CD4-positive, alpha-beta T cell treated with Interleukin-4 for 1 hour (primary cell): ENCODE measurements at places on chromosomes 12 and 14.

DNA sequence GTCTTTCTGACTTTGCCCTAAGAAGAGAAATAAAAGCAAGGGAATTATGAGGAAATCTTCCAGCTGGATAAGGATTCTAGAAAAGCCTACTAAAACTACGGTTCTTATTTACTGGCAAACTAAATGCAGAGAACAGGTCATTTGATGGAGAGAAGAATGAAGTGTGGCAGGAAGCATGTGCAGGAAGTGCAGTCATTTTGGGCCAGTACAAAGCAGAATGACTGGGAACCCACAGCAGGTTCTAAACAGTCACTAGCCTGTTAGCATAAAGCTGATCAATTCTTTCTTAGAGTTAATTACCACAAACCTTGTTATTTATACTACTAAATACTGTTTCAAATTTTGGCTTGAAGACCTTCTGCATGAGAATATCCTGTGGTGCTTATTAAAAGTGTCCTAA lies 36.7 kb downstream of the CFAP54 start:
- DNase-seq: no peak

DNA sequence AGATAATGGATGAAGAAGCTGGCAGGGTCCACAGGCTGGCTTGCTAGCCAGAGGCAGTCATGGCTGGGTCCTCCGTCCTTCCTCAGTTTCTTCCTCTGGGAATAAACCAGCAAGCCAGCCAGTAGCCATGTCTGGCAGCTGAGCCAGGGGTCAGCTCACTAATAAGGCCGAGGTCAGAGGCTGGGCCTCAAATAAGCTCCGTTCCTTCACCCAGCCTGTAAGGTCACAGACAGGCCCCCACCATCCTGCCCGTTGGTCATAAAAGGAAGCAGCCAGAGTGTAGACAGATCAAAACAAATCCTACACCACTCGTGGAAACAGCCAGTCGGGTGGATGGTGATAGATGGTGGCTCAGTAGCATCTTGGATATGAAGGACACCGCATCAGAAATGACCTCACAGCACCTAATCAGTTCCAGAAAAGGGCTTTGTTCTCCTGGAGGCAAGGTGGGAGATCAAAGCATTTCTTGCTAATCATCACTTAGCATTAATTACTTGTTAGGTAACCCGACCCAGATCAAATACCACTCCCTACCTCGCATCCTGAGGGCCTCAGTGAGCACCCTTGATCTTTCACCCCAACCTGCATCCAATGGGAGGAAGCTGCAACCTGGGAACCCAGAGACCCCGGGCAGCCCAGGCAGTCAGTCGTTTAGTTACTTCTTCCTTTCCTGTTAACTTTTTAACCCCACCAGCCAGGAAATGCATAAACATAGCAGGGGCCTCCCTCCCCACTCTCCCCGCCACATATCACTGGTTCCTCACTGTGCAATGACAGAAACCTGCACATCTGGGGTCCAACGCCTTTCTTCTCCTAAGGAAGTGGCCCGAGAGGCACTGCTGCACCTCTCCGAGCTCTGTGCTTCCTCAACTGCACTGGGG lies 90.2 kb downstream of the KDM2B start:
- DNase-seq: no peak

- DNase-seq: no peak
Measured at GRCh38 chr12:132689227-132689626, 1.8 kb downstream of the PXMP2 start.

DNA sequence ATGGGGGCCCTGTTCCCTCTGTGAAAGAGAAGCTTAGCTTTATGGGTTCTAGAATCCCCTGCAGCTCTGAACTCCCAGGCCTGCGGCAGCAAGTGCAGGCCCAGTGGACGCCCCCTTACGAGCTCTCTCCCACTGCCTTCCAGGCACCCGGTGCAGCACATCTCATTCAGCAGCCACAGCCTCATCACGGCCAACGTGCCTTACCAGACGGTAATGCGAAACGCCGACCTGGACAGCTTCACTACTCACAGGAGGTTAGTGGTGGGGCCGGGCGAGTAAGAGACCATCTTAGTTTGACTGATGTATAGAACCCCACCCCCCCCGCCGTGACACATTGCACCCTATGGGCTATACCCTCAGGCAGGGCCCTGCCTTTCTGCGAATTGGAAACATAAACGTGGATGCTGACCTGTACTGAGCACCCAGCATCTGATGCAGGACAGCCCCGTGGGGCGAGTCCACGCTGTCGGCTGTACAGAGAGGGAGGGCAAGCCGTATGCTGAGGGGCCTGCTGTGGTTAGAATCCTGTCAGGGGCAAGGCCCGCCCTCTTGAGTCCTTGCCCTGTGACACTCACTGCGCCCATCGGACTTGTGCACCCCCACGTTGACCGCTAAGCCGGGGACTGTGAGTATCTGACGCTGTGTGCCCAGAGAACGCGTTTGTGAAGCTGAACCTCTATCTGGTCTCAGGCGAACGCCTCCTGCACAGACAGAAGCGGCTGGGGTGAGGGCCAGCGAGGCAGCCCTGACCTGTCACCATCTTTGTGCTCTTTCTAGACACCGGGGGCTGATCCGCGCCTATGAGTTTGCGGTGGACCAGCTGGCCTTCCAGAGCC lies 71.7 kb downstream of the TESC start:
- DNase-seq: no peak

DNA sequence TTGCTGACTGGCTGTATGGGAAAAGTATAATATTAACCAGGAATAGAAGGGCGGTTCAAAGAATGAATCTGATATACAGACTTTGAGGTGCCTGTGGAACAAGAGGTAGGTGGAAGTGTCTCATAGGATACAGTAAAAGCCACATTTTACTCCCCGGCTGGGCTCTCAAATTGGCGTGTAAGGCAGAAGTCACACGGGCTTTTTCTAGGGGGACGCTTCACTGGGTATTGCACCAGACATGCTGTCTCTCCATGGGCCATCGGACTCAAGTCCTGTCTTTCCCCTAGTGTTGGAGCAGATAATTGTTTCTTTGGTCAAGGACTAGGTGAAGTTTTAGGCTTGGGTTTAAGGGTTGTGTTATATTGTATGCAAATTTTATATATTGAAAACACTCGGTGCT lies 9.1 kb downstream of the TMCC3 start:
- DNase-seq: no peak

DNA sequence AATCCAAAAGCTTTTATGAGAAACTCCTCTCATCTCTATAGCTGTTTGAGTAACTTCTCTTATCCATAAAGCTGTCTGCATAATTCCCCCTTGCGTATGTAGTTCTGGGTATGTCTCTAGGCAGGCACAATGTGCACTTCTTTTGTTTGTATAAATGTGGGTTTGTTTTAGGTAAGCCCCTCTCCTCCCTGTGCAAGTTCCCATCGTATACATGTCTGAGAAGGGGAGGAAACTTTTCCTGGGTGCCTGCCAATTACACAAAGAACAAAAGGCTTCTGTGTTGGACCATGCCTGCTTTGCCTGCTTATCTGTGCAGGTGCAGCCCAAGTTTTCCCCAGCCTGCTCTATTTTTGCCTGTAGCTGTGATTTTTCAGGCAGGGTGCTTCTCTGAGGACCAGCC lies 96.7 kb downstream of the CCER1 start:
- no peak for DNase-seq
